ENCODE measurements at places on chromosomes 7 and 10.

DNA sequence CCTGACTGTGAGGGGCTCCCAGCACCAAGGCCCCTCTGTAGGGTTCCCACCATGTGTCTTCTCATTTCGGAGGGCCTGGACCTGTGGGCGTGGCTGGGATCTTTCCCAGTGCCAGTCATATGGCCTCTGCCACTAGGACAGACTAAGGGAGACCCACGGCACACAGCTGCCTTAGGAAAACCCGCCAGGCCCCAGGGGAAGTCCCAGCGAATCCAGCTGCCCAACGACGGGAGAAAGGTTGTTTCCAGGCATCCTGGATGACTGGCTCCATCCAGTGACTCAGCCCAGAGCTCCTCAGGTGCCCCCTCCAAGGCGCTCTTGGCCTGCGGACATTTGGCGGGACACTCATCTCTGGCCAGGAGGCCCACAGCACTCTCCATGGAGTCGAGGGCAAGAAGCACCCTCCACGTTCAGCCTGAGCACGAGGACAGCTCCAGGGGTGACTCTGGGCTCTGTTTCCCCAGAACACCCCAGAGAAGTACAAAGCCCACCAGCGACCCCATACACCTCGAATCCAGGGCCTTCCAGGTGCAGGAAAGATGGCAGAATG, 39.9 kb downstream of the PWWP2B start:
- DNase-seq = no peak

DNA sequence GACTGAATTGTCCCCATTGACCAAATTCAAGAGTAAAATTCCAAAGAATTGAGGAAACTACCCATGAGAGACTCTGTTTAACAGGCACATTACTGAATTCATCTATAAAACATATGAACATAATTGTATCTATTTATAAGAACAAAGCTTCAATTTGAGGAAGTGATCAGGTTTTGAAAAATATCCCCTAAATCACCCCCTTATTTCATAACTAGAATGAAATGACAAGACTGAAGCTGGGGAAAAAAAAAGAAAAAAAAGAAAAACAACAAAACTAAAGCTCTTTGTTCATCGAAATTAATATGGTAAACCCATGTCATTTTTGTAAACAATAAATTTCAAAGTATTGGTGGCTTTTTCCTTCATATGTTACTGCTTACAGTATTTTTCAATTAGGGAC, 184.9 kb upstream of the SEMA3A start:
- no peak for DNase-seq

DNA sequence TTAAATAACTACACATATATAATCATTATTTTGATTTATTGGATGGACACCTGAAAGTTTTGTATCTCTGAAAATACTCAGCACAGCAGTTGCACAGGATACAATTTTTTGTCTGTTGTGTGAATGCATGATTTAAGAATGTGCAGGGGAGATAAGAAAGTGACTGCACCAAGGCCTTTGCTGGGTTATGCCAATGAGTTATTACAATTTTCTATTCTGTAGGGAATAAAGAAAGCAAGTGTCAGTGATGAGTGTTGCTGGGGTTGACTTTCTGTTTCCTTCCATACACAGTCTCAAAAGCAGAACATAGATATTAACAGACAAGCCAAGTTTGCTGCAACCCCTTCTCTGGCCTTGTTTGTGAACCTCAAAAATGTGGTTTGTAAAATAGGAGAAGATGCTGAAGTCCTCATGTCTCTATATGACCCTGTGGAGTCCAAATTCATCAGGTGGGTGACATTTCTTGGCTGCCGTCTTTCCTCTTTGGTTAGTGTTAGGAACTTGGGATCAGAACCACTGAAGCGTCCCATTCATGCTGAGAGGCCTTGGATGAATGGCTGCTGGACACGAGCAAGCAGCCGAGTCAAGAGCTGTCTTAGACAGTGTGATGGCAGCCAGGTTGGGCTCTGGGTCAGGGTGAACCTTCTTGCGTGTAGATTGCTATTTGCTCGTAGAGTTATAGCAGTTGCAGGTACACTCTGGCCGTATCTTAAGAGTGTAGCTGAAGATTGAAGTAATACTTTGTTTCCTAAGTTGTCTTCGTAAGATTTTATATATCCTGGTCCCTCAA, 92.8 kb downstream of the DOCK1 start:
- DNase-seq = no peak

GRCh38 chr7:31933481-31933880, 136.7 kb downstream of the PDE1C start:
- no peak for DNase-seq

DNA sequence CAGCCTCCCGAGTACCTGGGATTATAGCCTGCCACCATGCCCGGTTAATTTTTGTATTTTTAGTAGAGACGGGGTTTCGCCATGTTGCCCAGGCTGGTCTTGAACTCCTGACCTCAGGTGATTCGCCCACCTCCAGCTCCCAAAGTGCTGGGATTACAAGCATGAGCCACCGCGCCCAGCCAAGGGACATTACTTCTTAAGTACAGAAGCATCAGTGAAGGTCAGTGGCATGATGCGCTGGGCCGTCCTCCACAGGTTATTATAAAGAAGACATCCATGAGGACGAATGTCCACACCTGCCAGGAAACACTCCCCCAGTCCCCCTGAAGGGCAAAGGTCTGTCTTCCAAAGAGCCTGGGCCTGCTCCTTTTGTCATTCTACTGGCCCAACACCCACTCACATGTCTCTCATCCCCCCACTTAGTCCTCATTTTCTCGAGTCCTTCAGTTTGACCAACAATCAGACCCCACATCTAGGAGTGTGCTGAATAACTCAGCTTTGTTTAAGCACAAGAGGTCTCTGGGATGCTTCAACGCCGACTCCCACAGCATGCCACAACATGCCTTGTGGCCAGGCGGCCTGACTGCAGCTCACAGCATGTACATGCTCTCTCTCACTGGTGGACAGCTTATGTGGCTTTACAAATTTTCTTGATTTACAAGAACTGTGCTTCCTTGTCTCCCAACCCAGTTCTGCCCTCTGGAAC, 73.0 kb downstream of the CTBP2 start:
- no peak for DNase-seq

DNA sequence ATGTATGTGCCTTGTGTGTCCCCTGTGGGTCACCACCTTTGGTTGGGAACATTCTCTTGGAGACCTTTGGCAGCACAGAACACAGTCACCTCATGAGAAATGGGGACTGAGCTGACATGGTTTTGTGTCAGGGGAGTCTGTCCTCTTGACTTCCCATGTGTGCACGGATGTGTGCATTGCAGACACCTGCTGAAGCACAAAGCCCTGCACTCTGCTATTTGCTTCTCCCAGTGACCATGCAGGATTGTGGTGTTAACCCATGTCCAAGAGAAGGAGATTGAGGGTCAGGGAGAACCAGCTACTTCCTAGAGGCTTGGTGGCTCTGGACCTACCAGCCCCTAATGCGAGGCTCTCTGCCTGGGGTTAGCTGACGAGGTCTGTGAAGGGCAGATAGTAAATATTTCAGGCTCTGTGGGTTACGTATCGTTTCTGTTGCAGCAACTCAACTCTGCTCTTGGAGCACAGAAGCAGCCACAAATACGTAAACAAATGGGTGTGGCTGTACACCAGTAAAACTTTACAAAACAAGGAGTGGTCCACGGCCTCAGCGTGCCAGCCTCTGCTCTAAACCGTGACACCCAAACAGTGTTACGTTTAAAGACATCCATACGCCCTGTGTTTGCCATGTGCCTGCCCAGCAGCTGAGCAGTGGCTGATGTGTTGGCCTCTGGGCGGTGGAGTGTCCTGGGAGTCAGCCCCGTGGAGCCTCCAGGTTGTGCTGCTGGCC, 51.7 kb downstream of the ADCY1 start:
- DNase-seq = no peak

DNA sequence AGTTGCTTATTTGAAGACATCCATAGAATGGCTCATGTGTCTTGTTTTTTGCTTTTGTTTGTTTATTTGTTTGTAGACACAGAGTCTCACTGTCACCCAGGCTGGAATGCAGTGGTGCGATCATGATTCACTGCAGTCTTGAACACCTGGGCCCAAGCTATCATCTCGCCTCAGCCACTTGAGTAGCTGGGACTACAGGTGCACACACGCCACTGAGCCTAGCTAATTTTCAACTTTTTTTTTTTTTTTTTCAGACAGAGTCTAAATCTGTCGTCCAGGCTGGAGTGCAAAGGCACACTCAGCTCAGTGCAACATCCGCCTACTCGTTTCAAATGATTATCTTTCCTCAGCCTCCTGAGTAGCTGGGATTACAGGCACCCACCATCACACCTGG, 83.3 kb upstream of the KLF6 start:
- no peak for DNase-seq

DNA sequence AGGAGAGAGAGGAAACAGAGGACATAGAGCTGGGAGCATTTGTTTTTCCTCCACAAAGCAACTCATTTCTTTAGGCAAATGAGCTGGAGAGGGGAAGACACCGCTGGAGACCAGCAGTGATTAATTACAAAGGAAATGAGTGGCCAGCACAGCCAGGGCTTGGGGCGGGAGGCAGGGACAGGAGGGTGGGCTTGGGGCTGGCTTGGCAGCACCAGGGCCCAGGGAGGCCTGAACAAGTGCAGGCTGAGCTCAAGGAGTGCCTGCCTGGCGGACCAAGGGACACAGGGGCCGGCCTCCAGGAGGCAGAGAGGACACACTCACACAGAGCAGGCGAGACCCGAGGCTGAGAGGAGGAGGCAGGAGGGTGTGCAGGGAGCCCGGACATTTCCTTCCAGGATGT, 149.0 kb upstream of the UNC5B start:
- DNase-seq = no peak

- no peak for DNase-seq
Measured at GRCh38 chr10:130339091-130339490, 202.9 kb downstream of the GLRX3 start.

DNA sequence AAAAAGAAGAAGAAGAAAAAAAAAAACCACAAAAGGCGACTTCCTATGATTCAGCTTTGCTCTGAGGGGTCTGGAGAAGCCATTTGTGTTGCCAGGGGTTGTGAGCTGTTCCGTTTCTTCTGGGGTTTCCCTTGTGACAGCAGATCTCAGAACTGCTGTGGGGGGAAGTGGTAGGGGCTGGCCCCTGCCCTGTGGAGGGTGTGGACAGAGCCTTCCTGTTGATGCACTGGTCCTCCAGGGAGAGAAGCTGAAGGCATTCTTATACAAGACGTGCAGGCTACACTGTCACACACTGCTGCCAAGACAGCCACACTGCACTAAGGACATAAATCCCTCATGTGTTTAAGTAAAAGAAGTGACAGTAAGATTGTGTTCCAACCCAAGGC, 17.3 kb upstream of the CSGALNACT2 start:
- no peak for DNase-seq

DNA sequence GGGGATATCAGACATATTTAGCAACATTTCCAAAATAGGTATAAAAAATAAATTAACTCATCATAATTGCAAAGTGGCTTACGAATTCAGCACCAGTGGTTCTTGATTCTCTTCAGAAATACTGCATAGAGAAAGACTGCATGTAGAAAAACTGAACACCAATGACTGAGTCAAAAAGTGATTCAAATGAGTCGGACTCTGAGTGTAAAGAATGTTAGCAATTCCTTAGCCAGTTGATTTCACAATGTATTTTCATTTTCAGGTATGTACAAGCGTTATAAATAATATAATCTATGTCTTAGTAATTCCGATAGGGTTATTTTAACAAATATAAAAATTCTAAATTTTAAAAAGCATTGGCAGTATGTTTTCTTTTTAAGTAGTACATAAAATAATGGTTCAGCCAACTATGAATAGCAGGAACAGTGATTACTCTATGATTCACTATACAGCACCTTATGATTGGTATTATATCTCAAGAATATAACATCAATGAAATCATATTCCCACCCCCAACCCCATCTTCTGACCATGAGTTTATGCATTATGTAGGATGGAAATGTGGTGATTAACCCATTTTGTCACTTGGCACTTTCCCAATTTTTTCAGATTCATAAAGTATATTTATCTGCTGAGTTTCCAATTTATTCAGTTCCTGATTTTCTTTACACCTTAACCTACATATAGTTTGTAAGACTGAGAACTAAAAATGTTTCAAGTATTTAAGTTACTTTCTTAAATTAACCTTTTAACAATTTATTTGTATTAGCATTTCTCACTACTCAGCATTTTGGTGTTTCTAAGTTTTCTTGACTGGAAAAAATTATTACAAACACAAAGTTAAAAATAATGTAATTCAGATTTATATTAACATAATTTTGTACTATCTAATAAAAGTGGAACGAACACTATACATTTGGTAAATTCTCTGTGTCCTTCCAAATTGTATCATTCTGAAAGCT, 33.9 kb downstream of the DNAJC1 start:
- peak; percentile 35 for DNase-seq

DNA sequence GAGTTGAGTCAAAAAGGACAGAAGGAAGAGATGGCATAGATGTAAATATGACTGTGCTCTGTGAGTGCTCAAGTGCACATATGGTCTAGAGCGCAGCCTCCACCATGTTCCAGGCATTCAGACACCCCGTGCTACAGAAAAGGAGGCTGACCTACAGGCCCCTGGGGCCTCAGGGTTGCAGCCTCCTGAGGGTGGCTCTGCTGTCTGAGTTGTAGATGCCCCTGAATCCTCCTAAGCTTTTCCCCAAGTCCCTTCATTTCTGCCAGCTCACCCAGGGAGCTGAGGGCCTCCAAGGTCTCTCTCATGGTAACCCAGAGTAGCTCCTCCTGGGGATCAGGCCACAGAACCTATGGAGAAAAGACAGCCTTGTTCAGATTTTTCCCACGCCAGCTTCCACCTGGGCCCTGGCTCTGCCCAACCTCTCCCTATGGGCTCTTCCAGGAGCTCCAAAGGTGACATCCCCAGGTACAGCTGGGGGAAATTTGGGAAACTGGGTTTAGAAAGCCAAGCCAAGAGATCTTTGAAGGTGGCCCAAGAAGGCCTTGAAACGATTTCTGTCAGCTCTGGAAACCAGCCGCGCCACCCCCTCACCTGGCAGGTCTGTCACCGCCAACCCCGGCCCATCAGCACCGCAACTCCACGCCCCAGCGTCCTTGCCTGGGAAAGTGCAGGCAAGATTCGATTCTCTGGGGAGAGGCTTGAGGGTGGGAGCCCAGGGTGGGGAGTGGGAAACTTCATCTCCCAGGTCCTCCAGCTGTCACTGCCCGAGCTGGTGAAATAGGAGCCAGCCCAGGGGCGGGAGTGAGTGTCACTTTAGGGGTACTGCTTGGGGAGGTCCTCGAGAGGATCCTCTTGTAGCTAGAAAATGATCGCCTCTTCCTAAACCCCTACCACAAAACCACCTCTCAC, 2.4 kb downstream of the ZNF467 start:
- no peak for DNase-seq

GRCh38 chr10:94178475-94179253, 184.1 kb downstream of the NOC3L start:
- no peak for DNase-seq

GRCh38 chr10:120570418-120570817, 113.4 kb downstream of the PLPP4 start:
- no peak for DNase-seq

DNA sequence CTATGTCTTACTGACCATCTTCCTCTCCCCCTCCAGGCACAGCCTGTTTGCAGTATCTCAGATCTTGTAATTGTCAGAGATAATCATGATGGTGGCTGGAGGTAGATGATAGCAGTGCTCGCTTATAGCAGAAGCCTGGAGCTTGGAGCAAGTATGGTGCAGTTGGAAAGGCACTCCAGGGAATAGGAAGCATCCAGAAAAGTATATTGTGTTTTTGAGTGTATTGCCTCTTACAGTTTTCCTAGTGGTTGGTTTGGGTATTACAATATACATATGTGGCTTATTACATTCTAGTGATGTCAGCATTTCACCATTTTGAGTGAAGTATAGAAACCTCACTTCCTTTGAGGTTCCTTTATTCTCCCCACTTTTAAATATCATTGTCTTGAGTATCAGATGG, 101.5 kb downstream of the STK31 start:
- DNase-seq = no peak
